ENCODE measurements at places on chromosomes 11 and 22.

DNA sequence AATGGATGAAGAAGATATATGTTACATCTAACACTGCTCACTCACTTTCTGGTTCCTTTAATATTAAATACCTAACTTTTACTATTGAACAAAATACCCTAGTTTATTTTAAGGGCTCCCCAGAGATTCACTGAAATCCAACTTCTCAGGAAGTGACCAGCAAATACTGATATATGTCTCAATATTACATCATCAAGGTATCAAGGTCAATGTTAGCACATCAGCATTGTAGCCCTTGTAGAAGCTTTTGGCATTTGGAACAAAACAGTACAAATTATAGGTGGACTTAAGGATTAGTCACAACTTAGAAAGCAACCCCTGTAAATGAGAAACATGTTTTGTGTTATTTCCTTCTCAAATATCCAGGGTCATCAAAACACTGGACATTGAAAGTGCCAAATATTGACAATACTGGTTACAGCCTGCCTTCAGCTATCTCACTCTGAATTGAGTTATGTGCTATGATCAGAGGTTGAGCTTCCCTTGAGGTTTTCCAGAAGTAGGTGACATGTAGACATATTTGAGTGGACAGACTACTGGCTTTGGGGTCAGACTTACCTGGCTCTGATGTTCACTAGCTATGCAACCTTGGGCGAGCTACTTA lies 1.9 kb upstream of the ATL3 start:
- DNase-seq: no peak

GRCh38 chr11:94417386-94417987 lies 16.3 kb upstream of the GPR83 start:
- DNase-seq: peak; percentile 38

DNA sequence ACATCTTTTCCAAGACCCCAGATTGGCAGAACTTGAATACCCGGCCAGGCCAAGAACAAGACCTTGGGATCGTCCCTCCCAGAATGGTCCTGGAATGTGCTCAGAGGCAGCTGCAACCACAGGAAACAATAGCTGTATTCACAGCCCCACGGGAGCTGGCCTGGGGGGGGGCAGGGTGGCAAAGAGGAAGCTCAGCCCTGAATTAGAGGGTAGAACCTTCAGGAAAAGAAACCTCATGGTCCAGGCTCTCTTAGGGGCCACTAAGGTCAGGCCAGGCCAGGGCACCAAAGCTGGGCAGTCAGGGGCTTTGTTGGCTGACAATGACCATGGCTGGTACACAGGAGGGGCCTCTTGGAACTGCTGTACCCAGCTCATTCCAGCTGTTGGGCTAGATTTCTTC lies 17.3 kb downstream of the RPL27A start:
- no peak for DNase-seq

- no peak for DNase-seq
Measured at GRCh38 chr11:126416542-126417090, 61.1 kb downstream of the ST3GAL4 start.

DNA sequence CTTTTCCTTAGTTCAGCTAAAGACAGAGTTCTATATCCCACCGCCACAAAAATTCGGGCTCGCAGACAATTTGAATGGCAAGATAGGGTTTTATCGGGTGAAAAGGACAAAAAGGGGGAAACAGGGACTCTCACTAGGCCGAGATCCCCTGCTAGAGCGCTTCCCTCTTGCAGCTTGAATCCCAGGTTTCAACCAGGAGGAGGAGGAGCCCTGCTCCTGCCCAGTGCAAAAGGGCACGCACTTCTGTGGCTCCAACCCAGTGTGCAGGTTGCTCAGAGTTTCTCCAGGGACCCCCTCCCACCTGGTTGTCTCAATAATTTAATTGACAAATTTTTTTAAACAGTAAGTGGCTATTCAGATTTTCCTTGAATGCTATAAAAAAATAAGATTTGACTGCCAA lies 152.6 kb upstream of the LUZP2 start:
- DNase-seq: no peak

DNA sequence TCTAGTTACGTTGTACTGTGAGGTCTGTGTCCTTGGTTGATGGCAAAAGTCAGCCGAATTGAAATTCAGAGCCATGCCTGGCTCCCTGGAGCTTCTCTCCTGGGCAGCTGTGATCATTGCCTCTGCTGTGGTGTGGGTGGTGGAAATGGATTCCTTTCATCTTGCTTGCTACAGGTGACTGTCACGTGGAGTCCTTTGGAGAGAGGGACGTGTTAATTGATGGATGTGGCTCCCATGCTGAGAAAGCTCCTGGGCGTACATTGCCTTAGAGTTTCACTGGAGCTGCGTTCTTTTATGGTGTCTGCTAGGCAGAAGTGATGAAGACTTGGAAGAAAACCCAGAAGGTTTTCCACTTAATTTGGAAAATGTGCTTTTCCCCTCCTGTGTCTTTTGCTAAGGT lies 41.9 kb upstream of the PPP6R3 start:
- no peak for DNase-seq

DNA sequence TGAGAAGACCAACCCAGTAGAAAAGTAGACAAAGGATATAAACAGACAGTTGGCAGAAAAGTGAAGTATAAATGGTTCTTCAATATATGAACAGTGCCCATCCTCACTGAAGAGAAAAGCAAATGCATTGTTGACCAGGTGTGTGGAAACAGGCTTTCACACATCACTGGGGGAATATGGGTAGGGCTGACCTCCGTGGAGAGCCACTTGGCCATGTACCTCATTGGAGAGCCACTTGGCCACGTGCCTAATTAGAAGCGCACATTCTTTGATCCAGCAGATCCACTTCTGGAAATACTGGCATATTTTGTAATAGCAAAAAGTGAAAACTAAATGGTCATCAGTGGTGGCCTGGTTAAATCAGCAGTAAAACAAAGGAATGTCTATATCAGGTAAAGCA lies 43.2 kb downstream of the PPP6R3 start:
- DNase-seq: no peak

- DNase-seq: no peak
Measured at GRCh38 chr11:74615988-74616387, 23.6 kb downstream of the POLD3 start.

DNA sequence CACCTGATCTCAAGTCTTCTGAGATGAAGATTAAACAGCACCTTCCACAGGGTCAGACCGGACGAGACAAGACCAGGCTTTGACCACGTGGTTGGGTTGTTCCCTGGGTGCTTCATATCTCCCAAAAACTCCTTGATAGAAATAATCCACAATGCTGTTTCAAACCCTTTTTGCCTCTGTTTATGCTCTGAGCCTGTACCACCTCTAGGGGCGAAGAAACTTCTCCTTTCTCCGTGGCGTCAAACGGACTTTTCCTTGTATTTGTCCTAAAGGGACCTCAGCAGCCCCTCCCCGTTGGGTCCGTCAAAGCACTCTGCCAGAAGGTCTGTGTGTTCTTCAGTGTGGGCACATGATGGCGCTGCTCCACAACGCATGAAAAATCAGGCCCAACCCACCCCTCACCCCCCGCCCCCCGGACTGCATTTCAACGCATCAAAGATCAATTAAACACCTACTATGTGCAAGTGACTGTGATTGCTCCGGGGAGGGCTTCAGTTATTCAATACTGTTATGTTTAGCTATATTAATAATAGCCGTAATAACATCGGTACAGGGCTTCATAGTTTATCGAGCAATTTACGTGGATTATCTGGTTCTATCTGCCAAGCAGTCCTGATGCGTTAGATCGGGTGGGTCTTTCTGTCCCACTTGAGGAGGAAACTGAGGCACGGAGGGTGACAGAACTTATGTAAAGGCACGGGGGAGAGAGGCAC lies 17.3 kb upstream of the EIF3D start:
- DNase-seq: no peak

DNA sequence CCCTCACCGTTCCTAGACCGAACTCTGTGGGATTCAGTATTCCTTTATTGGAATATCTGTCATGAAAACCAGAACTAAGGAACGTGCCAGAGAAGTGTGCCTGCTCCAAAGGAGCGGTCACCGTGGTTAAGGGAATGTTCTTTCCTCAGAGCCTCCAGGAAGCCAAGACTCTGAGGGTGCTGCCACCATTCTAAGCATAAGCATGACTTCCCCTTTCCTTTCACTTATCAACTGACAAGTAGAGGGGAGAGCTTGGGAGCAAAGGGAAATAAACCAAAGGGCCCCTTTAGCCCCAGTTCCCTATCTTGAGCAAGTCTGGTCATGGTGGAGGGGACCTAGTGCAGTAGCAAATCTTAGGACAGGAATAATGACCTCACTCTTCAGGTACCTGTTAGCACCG lies 26.8 kb downstream of the CTR9 start:
- no peak for DNase-seq

DNA sequence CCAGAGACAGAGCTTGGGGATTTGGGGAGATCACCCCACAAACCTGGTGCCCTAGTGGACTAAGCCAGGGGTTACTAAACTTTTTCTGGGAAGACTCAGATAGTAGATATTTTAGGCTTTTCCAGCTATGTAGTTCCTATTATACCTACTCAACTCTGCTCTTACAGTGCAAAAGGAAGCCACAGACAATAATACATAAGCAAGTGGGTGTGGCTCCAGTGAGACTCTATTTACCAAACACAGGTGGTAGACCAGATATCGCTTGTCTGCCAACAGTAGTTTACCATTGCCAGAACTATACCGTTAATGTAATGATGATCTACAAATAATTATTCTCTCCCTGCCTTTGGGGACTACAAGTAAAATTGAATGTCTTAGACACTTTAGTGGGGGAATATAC lies 6.9 kb downstream of the LDHC start:
- DNase-seq: no peak

DNA sequence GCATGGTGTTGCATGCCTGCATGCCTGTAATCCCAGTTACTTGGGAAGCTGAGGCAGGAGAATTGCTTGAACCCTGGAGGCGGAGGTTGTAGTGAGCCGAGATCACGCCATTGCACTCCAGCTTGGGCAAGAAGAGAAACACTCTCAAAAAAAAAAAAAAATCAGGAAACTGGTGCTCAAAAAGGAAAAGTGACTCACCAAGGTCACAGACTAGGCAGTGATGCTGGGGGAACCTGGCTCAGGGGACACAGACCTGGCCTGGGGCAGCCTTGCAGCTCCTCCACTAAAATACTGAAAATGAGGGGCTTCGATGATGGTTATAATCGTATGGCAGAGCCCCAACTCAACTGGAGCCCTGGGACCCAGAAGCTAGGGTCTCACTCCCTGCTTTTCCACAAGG lies 8.1 kb upstream of the SLC35E4 start:
- DNase-seq: no peak

- no peak for DNase-seq
Measured at GRCh38 chr11:96259134-96259830, 83.7 kb downstream of the MAML2 start.

Measured in AG04450 (cell line).